ENCODE measurements at places on chromosomes 7 and 10.

- no peak for DNase-seq
Measured at GRCh38 chr10:101525848-101526247, 62.2 kb downstream of the POLL start.

GRCh38 chr10:129039406-129040370, 427.4 kb upstream of the MGMT start:
- DNase-seq, result no peak

- no peak for DNase-seq
Measured at GRCh38 chr10:7374795-7375194, 36.0 kb downstream of the SFMBT2 start.

DNA sequence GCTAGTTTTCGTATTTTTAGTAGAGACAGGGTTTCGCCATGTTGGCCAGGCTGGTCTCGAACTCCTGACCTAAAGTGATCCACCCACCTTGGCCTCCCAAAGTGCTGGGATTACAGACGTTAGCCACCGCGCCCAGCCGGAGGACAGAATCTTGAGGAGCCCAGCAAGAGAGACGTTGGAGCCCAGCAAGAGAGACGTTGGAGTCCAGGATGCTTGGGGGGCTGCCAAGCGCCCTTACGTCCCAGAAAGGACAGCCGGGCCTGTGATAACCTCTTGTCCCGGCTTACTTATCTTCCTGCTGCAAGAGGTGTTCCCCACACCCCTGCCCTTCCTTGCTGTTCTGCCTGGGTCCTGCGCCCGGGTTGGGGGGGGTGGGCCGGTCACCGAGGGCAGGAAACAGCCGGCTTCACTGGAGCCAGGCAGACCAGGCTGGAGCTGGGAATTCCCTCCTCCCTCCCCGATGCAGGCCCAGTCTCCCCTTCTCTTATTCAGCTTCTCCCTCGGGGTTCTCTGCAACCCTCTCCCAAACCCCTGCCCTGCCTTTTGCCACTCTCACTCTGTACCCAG, 1.9 kb upstream of the EPHB4 start:
- no peak for DNase-seq

- DNase-seq, result no peak
Measured at GRCh38 chr10:100009283-100009792, 409 bp downstream of the DNMBP start.

- no peak for DNase-seq
Measured at GRCh38 chr7:127904670-127904985, 126.6 kb downstream of the LRRC4 start.

- no peak for DNase-seq
Measured at GRCh38 chr10:91800182-91800581, 2.0 kb downstream of the TNKS2 start.

DNA sequence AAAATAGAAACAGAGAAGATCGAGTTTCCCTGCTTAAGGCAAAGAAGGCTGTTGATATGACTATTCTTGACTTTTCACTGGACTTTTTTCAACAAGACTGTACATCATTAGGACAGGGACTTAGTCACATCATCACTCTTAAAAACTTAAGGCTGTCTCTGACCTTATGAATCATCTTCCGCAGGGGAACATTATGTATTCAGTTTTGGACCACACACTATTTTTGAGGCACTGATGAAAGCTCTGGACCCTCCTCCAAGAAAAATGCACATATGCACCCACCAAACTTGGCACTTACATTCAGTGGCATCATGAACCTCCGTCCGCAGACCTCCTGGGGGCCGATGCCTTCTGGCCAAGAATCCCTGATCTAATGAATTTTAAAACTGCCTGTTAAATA, 96.4 kb downstream of the CALD1 start:
- no peak for DNase-seq

- DNase-seq, result no peak
Measured at GRCh38 chr10:73494213-73494612, 1.6 kb downstream of the PPP3CB start.

DNA sequence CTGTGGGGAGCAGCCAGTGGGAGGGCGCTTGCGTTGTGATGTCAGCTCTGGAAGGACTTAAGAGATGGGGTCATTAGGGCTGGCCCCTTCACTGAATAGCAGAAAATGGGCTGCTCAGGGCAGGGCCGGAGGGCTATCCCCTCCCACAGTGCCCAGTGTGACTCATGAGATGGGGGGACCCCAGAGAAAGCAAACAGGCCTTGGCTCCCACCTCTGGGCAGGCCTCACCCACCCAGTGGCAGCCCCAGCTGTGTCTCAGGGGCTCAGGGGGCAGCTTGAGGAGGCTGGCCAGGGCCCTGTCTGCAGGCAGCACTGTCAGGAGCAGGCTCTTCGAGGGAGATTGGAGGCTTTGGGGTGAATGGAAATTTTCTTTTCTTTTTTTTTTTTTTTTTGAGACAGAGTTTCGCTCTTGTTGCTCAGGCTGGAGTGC, 168.3 kb downstream of the SLIT1 start:
- peak; percentile 8 for DNase-seq

DNA sequence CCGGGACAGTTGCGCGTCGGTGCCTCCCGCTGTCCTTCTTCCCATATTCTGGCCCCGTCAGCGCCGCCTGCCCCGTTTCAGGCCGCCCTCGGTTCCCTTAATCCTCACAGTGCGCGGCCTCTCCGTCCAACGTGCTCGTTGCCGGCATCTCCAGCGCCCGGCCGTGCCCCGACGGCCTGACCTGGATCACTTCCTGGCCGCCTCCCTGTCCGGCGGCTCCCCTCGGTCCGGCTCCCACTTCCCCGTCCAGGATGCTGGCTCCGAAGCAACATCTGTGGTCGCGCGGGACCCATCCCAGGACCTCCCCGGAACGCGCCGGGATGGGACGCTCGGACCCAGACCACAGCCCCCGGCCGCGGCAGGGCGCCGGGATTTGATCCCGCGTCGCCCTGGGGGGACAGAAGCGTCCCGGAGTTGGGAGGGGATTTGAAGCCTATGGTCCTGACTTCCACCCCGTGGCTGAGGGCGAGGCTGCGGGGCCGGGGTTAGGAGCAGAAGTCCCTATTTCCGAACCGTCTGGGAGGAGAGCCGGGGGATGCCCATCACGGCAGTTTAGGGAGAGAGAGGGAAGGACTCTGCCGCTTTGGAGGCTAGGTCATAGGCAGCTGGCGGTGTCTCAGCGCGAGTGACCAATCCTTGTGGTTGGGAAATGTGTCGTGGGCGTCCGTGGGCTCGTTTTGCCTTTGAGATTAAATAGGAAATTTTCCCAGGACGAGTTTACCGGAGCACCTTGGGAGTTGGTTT, 53.8 kb downstream of the KCTD7 start:
- DNase-seq, result peak; percentile 58

DNA sequence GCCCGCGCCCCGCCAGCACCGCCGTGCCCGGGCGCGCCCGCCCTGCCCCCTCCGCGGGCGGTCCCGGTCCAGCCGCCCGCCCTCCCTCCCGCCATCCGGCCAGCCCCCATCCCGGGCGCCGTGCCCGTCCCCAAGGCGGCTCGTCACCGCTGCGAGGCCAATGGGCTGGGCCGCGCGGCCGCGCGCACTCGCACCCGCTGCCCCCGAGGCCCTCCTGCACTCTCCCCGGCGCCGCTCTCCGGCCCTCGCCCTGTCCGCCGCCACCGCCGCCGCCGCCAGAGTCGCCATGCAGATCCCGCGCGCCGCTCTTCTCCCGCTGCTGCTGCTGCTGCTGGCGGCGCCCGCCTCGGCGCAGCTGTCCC, at the start of gene HTRA1:
Gene HTRA1 (plus strand): TSS at position 187 of the 362 bp plus-strand sequence. CDS start 100 bp downstream, at position 287.
- DNase-seq, result no peak

- DNase-seq, result no peak
Measured at GRCh38 chr10:78310481-78311080, 276.9 kb downstream of the RPS24 start.

DNA sequence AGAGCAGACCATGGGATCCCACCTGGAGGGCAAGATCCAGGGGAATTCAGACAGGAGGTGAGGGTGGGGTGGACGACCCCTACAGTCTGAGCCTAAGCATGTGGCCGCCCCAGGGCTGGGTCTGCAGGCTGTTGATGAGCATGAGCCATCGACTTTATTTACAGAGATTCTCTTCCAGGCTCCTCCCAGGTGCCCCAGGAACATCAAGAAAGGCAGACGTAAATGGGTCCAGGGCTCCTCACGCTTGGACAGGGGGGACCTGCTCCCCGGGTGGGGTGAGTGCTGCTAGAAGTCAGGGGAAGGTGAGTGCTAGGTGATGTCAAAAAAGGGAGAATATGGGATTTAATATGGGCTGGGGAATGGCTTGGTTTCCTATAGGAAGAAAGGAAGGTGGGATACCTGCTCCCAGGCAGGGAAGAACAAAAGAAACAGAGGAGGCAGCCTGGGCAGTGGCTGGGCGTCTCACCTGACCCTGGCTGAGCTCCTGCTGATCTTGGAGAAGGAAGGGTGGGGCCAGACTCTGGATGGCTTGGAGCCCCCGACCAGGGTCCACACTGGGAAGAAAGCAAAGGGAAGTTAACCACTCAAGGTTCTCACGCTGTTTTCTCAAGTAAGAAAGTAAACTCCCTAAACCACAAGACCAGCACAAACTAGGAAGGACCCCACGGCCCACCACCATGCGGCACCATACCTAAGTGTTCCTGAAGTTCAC, 162.1 kb upstream of the SHH start:
- DNase-seq, result no peak

DNA sequence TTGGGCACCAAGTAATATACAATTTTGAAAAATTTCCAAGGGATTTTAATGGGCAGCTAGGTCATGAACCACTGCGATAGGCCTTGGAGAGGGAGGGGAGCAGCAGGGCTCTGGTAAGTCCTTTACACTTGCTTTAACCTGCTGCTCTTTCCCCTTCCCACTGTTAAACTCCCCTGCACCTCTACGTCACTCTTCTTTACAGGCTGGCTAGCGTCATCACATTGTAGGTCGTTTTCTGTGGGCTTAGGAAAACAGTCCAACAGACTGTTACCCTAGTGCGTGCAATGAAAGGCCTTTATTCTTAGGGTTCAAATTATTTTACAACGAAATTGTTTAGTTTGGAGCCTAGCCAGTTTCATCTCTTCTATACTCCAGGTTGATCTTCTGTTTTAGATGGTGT, 235.7 kb downstream of the AUTS2 start:
- no peak for DNase-seq

- no peak for DNase-seq
Measured at GRCh38 chr10:104650072-104650471, 9.0 kb downstream of the SORCS3 start.

DNA sequence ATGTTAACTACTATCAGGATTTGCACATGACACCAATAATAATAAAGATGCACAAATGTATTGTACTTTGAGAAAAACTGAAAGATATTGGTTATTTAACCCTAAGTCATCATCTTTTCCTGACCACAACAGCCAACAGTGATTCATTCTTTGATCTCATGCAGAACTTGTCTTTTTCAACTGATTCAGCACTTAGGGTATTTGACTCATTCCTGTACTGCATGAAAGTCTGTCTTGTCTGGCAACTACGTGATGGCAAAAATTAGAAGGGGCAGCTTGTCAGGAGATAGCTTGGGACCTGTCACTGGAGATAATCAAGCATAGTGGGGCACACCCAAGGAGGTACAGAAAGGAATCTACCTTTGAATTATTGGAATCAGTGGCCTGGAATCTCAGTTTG, 77.8 kb upstream of the LRRC17 start:
- peak; percentile 27 for DNase-seq
